ENCODE measurements at places on chromosomes 12 and 14.

DNA sequence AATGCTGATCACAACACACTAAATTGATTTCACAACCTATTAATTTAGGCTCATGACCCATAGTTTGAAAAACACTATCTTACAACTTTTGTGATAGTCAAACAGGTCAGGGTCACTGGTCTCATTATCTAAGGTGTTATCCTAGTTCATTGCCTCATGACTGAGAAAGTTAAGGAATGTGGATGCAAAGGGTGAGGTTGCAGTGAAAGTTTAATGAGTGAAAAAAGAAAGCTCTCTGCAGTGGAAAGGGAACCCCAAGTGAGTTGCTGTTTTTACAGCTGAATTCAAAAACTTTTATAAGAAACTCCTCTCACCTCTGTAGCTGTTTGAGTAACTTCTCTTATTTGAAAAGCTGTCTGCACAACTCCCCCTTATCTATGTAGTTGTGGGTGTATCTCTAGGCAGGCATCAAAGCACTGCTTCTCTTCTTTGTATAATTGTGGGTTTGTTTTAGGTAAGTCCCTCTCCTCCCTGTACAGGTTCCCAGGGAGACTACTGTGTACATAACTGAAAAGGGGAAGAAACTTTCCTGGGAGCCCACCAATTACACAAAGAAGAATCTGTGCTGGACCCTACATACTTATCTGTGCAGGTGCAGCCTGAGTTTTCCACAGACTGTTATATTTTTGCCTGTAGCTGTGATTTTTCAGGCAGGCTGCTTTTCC lies 18.9 kb downstream of the DNAL1 start:
- no peak for DNase-seq

DNA sequence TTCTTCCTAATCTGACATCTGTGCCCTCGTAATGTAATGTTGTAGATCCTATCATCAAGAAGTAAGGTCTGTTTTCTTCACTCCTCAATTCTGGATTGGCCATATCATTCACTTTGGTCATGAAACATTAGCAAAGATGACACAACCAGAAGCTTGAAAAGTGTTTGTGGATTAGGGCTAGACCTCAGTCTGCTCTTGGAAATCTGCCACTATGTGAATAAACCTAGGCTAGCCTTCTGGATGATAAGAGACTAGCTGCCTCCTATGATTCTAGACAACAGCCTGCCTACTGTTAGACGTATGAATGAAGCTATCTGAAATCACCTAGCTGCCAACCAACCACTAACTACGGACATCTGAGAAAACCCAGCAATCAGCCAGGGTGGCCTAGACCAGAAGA lies 38.7 kb upstream of the LYZ start:
- no peak for DNase-seq

GRCh38 chr12:16006752-16007151 lies 95.6 kb downstream of the DERA start:
- DNase-seq = no peak

GRCh38 chr12:106303202-106303820 lies 778 bp downstream of the TCP11L2 start:
- peak; percentile 65 for DNase-seq

- DNase-seq = no peak
These were observed 39.1 kb downstream of the TSPAN11 start for GRCh38 chr12:30965613-30965985.

DNA sequence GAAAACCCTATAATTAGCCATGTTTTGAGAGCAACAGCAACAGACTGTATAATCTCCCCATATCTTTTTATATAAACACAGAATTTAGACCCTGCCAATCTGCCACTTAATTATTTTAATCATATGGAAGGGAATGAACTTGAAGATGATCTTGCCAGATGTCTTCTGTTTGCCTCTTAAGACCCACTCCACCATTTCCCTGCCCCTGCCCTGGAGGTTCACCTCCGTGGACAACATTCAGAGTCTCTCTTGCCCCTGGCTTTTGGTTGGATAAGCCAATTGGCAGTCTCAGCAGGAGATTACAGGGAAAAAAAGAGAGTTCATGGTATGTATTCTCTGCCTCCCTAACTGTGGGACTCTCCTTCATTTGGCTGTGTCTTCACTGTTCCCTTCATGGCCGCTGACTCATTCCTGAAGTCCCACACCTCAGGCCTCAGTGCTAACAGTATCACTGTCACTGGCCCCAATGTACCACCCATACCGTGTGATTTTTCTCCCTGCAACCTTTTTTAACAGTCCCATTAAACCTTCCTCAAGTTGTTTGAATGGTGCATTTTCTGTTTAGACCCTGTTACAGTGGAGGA lies 184.8 kb downstream of the PIK3C2G start:
- no peak for DNase-seq

GRCh38 chr12:90460681-90461080 lies 494.3 kb downstream of the CCER1 start:
- DNase-seq = no peak

DNA sequence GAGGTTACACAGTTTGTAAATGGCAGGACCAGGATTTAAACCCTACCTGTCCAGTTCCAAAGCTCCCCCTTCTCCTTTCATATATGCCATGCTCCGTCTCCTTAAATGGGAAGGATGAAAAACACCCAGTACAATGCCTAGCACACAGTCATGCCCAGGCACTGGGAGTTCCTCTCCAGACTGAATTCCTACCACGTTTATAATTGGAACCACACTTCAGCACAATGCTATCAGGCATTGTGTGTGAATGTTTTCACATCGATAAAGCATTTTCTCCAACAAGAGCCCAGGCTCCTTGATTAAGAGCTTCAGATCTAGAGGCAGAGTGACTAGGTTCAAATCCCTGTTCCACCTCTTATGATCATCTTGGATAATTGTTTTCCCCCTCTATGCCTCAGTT lies 2.7 kb upstream of the NUAK1 start:
- DNase-seq = peak; percentile 60

- no peak for DNase-seq
These were observed 58.3 kb downstream of the SMOC1 start for GRCh38 chr14:69937367-69938081.
